Mesothelial cell of epicardium (in vitro differentiated cells): ENCODE measurements at places on chromosomes 2 and 18. TPM values are rescaled to one million over a fixed set of nuclear protein-coding genes. Genes with fewer than 3 reads are reported as not detected.

DNA sequence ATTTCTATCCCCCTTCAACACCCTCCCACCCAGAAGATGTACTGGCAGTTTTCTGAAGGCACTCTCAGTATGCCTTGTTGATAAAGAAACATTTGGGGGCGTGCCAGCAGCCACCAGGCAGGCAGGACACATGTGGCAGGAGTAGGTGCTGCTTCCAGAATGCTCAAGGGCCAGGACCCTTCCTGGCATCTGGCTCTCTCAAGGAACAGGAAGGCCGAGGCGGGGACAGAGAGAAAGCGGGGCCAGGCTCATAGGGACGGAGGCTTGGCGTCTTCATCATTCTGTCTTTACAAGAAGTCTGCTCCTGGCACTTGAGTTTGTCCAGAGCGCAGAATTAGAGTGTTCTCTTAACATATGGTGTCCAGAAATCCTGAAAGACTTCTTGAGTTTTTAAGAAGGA, 121.6 kb downstream of the FAM210A start:
- no peak for DNase-seq

The PROM2 gene
- 20.3 to 23.5 TPM (median 22.1 TPM) in 3 replicates for total RNA-seq

The CFLAR gene
- 37.0 to 43.9 TPM (median 40.8 TPM) in 3 replicates for total RNA-seq

DNA sequence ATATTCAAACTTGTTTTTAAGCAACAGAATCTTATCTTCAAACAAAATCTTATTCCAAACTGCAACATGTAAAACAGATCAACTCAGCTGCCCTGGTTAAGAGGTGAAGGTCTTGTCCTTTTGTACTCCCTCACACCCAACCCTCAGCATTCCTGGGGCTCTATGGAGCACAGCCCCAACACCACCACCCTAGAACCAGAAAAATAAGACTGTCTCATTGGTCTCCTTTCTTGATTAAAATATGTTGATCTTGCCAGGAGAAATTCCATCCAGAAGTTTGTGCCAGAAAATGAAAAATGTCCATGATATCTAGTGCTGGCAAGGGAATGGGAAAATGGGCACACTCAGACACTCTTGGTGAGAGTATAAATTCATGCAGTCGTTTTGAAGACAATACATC, 62.1 kb upstream of the TMEM17 start:
- no peak for DNase-seq

The SPATA3 gene
- not detected in 3 replicates for total RNA-seq

The CDH19 gene
- not detected in 3 replicates for total RNA-seq

GRCh38 chr2:237726401-237726830, 72.2 kb upstream of the RBM44 start:
- no peak for DNase-seq

- peak; percentile 75 for DNase-seq
Measured at GRCh38 chr2:135709992-135710391, 31.7 kb upstream of the UBXN4 start.

The RMC1 gene
- total RNA-seq: 18.8 to 20.0 TPM (median 19.4 TPM) in 3 replicates

GRCh38 chr2:222714361-222715241, 43.1 kb downstream of the MOGAT1 start:
- no peak for DNase-seq

DNA sequence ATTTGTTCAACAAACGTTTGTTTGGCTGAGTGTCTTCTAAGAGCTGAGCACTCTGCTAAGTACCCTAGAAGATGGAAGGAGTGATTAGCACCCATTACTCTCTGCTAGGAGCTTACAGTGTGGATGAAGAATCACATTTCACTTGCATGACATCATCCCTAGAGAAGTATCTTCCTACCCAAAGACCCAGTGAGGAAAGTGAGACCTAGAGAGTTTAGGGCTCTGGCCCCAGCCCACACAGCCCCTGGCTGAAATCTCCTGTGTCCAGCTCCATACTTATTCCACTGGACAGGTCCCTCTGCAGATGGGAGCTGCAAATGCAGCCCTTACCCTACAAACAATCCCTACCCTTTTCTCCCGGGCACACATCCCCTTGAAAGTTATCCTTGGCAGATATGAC, 26.8 kb upstream of the EPAS1 start:
- no peak for DNase-seq

GRCh38 chr2:173028141-173028540, 47.5 kb upstream of the MAP3K20 start:
- no peak for DNase-seq

GRCh38 chr2:41618754-41619153, 429.1 kb upstream of the PKDCC start:
- no peak for DNase-seq

DNA sequence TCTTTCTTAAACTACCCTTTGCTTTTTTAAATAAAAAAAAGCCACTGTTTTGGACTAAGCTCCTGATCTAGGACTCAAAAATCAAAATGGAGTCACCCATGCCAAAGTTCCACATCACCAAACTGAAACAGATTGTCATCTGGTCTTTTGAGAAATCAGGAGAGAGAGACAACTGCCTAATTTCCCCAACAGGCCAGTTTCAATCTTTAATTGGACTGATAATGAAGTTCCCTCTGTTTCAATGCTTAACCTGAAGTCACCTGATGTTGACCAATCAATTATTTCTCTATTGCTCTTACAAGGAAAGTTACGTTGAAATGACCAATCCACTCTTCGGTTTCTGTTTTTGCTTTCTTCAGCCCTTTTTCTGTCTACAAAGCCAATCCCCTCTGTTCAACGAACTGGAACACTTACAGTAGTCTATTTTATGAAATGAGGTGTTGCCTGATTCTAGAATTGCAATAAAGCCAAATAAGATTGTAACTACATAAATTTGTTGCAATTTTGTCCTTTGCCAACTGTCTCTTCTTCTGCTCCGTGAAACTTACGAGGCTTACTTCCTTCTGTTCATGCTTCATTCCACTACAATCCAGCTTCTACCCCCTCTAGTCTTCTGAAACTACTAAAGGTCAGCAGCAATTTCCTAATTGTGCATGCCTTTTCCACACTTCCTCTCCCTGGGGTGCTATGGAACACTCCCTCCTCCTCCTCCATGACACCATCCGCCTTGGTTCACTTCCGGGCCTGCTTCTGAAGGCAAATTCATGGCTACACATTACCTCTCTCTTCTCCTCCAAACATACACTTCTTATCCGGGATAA, 95.2 kb upstream of the CD302 start:
- no peak for DNase-seq

GRCh38 chr2:57869758-57870344, 176.8 kb upstream of the VRK2 start:
- no peak for DNase-seq

DNA sequence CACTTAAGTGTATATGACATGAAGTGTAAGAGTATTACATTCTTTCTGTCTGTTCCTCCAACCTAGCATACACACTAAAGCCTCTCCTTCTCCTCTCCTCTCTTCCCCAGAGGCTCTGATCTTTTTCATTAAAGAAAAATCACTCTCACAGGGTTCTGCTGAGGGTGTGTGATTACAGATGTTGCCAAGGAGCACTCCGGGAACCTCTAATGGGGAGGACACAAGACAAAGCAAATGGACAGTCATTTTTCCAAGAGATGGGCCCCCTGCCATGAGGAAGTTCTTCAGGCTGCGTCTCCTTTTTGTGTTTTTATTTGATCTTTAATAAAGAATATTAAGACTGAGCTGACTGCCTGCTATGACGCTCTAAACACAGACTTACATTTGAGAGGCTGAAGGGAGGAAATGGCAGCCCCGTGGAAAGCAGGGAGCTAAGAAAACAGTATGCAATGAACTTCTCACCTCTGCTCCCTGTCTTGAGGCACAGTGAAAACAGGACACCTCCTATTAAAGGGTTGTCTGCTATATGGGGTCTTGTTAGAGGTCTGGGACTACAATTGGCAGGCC, 578.1 kb downstream of the PIK3C3 start:
- no peak for DNase-seq

- DNase-seq: no peak
Measured at GRCh38 chr2:210861038-210861665, 304.8 kb downstream of the CPS1 start.

The MEIS1 gene
- 305 to 324 TPM (median 317 TPM) in 3 replicates for total RNA-seq

DNA sequence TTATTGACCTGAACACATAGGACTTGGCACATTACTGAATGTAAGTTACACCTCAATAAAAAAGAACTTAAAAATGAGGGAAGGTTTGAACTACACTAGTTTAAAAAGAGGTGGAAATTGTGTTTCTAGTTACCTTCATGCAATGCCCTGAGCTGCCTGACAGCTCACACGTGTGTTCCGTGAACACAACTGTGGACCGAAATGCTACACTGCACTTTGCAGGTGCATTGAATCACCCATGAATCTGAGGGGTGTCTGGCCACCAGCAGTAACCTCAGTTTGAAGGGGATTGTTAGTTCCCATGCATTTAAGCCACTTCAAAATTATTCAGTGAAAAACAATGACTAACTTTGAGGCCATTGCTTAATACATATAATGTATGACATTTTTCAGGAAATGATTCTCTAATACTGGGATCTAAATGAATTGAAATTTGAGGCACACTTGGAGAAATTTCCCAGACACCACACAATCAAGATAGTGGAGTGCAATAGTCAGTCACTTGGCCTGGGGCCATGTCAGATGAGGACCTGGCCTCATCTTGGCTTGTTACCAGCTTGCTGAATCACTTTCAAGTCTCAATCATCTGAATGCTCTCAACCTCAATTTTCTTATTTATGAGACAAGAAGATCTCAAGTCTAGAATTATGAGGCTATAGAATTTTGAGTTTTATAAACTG, 59.3 kb downstream of the MYL12B start:
- DNase-seq: no peak

DNA sequence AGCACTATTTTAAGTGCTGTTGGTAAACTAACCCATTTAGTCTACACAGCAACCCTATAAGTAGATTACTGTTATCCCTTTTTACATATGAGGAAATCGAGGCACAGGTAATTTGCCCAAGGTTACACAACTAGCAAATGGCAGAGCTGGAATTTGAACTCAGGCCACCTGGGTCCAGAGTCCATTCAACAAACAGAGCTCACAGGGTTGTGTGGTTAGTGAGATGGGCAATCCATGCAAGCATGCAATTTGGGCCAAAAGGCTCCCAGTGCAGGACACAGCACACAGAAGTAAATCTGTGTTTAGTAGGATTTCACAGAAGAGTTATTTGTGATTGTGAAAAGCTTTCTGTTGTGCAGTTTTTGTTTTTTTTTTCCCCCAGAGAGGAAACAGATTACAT, 187.8 kb upstream of the MSH6 start:
- DNase-seq: no peak

DNA sequence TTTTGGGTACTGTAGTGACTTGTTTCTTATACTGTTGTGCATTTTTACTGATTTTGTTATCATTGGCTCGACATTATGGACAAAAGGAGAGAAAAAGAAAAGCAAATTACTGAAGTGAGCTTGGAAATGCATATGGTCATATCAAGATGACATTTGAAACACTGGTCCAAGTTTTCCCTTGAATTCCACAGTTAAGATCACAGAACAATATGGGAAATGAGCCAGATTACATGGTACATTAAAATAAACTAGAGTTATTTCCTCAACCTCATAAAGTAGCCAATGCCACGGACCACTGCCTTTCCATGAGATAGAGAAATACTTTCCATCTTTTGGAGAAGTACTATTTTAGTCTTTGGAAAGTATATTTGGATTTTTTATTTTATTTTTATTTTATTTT, 62.0 kb upstream of the SGPP2 start:
- no peak for DNase-seq

- no peak for DNase-seq
Measured at GRCh38 chr2:230895536-230896345, 29.3 kb downstream of the GPR55 start.

DNA sequence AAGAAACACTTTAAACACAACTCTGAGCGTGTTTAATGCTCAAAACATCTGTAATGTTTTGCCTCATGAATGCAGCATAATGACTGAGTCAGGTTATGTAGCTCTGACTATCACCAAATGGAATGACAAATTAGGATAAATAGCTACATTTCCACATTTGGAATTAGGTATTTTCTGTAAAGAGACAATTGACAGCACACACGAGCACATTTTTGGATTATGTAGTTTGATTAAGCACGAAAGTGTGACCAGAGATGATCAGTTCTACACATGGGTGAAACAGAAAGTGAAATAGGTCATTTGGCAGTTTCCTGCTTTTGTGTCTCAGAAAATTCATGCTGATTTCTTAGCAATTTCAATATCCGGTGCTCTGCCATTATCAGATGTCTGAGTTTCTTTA, 29.0 kb downstream of the LPIN1 start:
- DNase-seq: no peak

The DYNC1I2 gene
- total RNA-seq: 111 to 112 TPM (median 112 TPM) in 3 replicates

DNA sequence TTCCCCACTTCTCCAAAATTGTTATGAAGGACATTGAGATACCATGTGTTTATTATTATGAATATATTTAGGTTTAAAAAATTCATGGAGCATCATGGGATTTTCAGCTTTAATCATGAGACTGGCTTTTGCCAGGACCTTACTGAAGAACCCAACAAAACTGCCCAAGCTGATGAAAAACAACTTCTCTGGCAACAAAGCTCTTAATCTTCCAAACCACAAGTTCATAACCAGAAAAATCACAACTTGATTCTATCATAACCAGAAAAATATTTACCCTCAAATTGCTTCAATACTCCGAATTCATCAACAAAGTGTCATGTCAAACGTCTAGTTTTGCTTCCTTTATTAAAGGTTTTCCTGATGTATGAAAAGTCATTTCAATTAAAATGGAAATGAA, 971.8 kb upstream of the ACVR2A start:
- no peak for DNase-seq

The TRPM8 gene
- not detected in 3 replicates for total RNA-seq

The ACVR1 gene
- 24.7 to 27.5 TPM (median 27.0 TPM) in 3 replicates for total RNA-seq

DNA sequence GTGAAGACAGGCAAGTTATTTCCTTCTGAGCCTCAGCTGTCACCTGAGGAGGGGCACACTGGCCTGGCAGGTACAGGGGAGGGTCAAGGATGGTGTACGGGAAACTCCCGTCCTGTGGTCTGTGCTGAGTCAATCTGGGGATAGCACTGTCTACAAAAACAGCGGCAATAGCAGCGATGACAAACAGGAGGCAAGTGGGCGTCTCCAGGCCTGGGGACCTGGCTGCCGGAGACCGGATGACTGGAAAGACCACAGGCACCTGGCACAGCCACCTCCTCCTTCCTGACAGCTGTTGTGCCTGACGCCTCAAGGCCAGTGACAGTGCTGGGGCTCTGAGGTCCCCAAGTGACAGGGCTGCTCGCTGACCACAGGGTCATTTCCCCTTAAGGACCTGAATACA, 202.1 kb upstream of the HS6ST1 start:
- no peak for DNase-seq

- no peak for DNase-seq
Measured at GRCh38 chr2:178243961-178244360, 49.6 kb downstream of the OSBPL6 start.

GRCh38 chr2:231542136-231542535, 11.9 kb upstream of the NMUR1 start:
- DNase-seq: no peak

DNA sequence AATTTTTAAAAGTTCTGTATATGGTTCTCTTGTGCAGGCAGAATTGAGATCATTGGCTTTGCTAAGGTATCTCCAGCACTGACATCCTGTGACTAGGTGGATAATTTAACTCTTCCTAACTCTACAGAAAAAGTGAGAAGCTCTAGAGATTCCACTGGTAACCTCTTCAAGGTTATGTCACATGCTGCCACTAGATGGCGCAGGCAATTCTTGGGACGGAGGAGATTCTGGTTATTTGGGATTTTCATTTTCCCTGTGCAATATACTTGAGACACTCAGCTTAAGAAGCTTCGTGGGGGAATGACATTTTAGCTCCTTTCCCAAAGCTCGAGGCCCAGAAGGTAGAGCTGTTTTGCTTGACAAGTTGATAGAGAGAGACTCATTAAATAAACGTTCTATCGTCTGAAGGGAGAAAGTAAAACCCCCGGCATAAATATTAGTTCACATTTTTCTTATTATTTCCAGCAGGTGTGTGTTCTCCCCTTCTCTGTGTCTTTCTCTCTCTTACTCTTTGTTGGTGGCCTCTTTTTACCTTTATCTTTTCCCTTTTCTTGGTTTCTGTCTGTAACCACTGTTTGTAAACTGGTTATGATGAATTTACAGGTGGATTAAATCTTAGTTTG, 26.6 kb upstream of the LANCL1 start:
- DNase-seq: peak; percentile 60

The CTLA4 gene
- not detected in 3 replicates for total RNA-seq
